ENCODE measurements at places on chromosomes 11 and 22.

GRCh38 chr22:39514373-39514973, 5.9 kb upstream of the ATF4 start:
- peak; percentile 60 for DNase-seq

DNA sequence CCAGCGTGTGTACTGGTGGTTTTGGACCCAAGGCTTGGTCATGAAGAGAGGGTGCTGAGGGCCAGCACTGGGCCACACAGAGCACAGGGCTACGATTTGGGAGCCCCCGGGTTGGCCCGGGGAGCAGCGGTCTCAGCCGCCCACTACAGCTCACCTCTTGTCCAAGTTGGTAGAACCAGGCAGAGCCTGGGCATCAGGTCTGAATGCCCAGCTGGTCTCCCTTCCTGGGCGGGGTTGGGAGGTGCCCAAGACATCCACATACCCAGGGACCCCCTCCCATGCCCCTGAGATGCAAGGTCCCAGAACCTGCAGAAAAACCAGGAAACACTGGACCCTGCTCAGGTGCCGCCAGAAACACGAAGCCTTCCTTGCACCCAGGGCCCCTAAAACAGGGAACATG, 18.0 kb downstream of the CELSR1 start:
- DNase-seq = no peak

DNA sequence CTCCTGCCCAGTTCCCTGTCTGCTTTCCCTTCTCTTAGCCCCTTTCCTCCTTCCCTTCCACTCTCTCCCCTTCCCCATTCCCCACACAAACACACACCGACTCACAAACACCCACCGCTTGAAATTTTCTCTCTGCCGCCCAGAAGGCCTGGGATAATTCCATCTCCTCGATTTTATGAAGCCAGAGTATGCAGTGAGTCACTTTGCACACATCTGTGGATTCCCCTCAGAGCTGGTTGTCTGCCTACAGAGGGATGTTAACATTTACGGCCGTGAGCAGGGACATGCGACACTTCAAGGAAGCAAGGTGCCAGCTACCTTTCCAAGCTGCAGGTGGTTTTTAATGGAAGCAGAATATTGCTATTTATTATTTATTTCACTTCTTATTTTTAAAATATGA, 332.0 kb downstream of the TENM4 start:
- DNase-seq = no peak

GRCh38 chr22:36846271-36846670, 14.5 kb upstream of the NCF4 start:
- DNase-seq = no peak

GRCh38 chr11:208181-208916, 841 bp downstream of the RIC8A start:
- DNase-seq = peak; percentile 80

DNA sequence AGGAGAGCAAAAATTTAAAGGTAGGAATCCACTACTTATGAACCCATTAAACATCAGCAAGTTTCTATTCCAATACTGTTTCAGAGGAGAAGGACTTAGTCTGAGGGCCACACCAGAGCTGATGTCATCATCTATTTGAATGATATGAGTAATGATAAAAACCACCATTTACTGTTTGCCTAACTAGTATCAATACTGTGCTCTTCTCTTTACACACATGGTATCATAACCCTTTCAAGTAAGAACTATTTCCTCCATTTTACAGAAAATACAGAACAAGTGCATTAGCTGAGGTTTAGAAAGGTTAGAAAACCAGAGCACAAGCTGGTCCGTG, 651.3 kb upstream of the KIRREL3 start:
- DNase-seq = no peak

GRCh38 chr22:47879346-47879745, 1116.9 kb downstream of the TBC1D22A start:
- DNase-seq = no peak

DNA sequence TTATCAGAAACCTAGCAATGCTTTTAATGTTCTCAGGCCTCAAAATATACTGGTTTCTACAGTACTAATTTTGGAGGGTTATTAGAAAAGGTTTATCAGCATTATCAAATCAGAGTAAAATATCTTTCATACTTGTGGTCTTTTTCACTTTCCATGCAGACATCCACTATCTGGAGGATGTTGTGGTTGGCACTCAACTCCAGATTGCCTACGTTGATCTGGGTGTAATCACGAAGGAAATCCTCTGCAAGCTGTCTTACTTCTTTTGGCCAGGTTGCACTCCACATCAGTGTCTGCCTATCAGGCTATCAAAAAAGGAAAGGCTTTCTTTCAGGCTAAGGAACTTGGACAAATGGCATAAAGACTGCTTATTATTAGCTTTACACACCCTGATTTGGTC, 11.6 kb downstream of the DDX17 start:
- no peak for DNase-seq

- DNase-seq = no peak
Observed at GRCh38 chr11:84721561-84721961, 905.6 kb downstream of the DLG2 start.

- DNase-seq = no peak
Observed at GRCh38 chr11:64056213-64056785, 20.6 kb downstream of the FLRT1 start.

GRCh38 chr22:48705917-48706605, 1121.6 kb downstream of the BRD1 start:
- DNase-seq = no peak
